Renal cortex interstitium (tissue), 15 donors: ENCODE measurements at places on chromosomes 4 and X. TPM values are rescaled to one million over a fixed set of nuclear protein-coding genes. Genes with fewer than 3 reads are reported as not detected.

MAGED4 gene
- polyA plus RNA-seq, result 50.2 TPM

STK32B gene
- 7.6 TPM for polyA plus RNA-seq

IL2RG gene
- polyA plus RNA-seq, result 1.4 TPM

SSX2 gene
- not detected for polyA plus RNA-seq

MAML3 gene
- 17.8 TPM for polyA plus RNA-seq

PHEX gene
- 0.54 TPM for polyA plus RNA-seq

GRCh38 chr4:146342600-146343192, 128.4 kb downstream of the REELD1 start:
- DNase-seq, result peak; percentile 8

GRCh38 chr4:96912716-96913115, 1072.8 kb downstream of the PDHA2 start:
- no peak for DNase-seq

DNA sequence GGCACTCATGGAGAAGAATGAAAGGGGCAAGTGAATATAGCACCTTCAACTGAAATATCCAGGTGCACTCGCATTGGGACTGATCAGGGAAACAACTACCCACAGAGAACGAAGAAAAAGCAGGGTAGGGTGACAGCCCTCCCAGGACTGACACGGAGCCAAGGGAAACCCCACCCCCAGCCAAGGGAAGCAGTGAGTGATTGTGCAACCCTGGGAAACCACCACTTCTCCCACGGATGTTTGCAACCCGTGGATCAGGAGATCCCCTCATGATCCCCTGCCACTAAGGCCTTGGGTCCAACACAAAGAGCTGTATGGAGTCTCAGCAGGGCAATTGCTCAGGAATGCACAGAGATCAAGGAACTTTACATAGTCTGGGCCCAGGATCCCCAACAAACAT, 158.5 kb upstream of the HCCS start:
- no peak for DNase-seq

GRCh38 chrX:150036181-150036580, 97.9 kb upstream of the EOLA2 start:
- no peak for DNase-seq

DNA sequence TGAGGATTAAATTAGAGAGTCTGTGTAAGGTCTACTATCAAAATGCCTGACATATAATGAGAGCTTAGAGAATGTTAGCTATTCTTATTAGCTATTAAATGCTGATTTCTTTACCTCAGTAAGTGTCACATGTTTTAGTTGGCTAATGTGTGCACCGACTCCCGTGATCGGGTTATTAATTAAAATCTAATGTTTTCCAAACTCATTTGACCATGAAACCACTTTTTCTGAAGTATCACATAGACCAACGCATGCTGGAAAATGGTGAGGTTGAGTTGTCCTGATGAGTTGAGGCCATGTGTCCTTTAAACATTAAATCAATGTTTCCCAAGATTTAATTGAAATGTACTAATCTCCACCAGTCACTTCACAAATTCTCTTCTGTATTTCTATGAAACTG, 84.8 kb upstream of the C1QTNF7 start:
- DNase-seq, result no peak

DNA sequence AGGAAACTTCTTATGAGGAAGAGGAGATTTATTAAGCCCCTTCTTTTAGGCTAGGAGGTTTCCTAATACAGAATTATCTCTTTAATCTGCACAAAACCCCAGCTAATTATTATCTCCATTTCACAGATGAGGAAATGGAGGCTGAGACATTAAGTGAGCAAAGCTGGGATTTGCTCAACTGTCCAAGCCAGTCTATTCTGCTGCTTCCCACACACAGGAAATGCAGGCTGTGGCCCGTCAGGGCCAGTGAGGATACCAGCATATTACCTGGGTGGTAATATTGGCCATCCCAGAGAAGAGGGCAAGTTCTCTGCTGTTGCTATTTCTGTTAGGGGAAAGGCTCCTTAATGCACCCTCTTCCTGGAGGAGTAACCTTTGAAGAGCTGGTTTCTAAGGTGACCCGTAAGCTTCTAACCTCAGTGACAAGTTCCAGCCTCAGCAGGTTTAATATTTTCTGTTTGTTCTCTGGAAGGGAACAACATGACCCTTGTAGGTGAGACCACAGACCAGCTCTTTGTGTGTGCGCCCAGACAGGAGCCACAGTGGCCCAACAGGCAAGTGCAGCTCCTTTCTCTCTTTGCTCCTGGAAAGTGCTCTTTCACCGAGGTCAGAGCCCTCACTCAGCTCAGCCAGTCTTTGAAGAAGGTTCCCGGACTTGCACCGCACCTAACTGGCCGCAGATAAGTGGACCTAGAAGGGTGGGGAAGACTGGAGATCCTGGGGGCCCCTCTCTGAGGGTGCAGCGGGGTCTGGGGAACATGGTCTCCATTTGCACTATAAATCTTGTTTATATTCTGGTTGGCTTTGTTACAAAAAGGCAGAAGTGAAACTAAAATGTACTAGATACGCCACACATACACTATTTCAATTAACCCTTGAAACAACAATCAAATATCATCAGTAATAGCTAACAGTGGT, 35.5 kb downstream of the TBC1D9 start:
- DNase-seq, result no peak

DNA sequence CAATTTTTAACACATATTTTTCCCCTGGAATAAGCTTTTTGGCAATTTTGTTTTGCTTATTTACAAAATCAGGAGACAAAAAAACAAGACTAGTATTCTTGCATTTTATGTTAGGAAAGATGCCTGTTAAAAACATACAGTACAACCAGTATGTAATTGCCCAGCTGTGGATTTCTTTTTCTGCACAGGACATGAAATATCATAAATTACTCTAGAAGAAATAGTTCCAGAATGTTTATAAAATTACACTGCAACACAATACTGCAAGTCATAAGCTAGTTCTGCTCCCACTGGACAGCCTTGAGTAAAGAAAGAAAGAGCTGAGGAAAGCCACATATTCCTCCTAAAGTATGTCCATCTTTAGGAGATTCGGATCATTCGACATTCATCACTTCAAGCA, 133.5 kb downstream of the SCFD2 start:
- no peak for DNase-seq

DNA sequence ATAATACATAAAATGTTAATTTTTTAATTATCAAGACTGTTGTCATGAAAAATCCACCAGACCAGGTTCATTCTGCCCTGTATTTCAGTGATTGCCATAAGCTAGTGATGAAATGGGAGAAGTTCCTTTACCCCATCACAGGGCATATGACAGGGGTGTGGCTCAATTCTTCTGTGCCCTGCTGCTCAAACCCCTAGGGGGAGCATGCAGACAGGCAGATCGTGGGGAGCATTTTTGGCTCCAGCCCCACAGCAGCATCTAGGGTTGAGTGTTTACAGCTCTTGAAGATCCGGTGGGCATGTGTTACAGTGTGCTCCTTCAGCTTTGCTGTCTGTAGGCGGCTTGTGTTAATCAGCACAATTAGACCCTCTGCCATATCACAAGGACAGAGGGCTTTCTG, 700.7 kb downstream of the PCDH18 start:
- DNase-seq, result no peak

GRCh38 chr4:71167083-71167482, 171.7 kb upstream of the SLC4A4 start:
- DNase-seq, result no peak

DNA sequence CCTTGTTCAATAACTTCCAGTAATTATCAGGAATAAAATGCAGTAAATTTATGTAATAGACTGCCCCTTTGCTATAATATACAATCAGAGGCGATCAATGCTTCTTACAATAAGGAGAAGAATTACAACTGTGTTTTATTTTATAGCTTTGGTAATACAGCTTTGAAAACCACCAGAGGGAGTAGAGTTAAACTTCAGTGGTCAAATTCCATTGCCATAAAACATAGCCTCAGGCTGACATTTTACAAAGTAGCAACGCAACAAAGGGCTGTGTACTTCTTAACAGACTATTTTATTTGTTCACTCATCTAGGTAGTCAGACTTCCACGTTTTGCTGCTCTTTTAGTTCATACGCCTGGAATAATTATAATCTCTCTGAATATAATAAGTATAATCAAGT, 58.5 kb downstream of the TEX13C start:
- DNase-seq, result no peak

GRCh38 chr4:86717651-86718050, 123.5 kb downstream of the PTPN13 start:
- no peak for DNase-seq

- DNase-seq, result no peak
These were observed 6.2 kb upstream of the IQSEC2 start for GRCh38 chrX:53287493-53288138.

DNA sequence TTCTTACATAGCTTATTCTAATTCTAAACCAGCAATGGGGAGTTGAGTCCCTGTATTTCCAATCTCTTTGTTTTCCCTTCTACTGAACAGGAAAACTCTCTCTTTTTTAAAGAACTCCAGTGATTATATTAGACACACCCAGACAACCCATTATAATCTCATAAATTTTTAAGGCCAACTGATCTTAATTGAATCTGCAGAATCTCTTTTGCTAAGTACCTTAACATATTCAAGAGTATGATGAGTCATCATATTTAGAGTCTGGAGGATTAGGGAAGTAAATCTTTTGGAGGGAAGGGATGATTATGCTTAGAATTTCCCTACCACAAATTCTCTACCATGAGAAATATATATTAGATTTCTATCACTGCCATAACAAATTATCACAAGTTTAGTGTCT, 705.1 kb downstream of the CENPC start:
- DNase-seq, result no peak

DNA sequence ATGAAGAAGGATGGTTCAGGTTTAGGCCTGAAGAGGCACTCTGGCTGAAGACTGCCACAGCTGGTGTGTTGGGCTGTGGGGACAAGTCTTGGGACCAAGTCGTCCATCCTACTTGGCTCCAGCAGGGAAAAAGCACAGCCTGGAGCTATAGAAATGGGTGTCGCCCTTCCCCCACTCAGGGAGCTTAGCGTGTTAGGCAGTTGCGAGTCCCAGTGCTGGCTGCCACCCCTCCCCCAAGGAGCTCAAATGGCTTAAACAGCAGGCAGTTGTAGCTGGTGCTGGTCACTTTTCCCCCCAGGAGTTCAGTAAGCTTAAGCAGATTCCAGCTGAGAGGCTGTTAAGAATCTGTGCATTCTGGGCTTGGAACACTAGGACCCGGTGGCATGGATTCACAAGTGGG, 319.5 kb upstream of the POF1B start:
- DNase-seq, result no peak

DNA sequence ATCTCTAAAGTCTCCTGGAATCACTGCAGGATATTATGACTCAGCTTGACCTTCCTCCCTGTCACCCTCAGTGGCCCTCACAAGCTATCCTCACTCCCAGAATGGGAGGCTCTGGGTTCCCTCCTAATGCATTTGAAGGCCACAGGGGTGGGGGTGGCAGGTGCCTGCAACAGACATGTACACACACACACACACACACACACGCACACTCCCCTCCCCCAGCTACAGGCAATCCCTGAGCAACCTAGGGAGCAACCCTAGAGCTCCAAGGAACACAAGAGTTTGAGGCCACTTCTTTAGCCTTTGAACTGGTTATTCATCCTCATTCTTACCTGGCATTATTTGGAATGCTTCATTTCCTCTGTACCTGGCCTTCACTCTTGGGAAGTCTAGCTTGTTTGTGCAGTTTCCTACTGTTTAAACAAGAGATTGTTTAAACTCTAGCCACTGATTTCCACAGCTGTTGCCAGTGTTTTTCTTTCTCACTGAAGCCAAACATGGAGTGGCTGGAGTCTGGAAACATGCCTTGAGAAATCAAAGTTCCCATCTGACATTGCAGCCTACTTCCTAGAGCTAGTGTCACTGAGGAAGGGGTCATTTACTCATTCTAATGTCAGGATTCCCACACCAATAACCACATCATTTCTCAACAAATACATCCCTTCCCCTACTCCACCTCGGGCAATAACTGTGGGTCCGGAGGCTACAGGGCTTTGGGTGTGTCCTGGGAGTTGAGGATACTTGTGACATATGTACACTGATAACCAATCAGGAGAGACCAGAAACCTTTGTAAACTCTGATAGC, 37.7 kb downstream of the MAOA start:
- peak; percentile 9 for DNase-seq

- DNase-seq, result no peak
These were observed 156.0 kb downstream of the SH3KBP1 start for GRCh38 chrX:19731307-19731820.

DNA sequence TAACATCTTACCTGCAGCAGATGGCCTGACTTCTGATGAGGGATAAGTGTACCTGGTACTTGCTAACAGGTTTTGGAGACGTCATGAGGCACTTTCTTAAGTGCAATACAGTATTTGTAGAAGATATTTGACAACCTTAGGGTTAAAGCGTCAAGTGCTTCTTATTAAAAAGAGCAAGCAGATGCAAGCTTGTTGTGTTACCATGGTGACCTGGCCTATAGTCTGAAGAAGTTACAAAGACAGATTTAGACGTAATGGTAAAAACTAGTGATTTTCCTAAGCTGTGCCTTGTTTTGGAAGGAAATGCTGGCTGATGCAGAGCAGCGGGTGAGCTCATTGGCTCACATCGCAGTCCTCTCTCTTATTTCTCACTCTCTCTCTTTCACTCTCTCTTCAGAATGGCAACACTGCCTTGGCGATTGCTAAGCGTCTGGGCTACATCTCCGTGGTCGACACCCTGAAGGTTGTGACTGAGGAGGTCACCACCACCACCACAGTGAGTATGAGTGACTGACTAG, 243.6 kb downstream of the ANK2 start:
- DNase-seq, result peak; percentile 35
